T-helper 2 cell treated with Interferon-gamma antibody and Interleukin-4, amounts not matched to agents 5 μg/mL and 100 μg/mL, for 36 hours (primary cell): ENCODE measurements at places on chromosomes 1 and 21.

DNA sequence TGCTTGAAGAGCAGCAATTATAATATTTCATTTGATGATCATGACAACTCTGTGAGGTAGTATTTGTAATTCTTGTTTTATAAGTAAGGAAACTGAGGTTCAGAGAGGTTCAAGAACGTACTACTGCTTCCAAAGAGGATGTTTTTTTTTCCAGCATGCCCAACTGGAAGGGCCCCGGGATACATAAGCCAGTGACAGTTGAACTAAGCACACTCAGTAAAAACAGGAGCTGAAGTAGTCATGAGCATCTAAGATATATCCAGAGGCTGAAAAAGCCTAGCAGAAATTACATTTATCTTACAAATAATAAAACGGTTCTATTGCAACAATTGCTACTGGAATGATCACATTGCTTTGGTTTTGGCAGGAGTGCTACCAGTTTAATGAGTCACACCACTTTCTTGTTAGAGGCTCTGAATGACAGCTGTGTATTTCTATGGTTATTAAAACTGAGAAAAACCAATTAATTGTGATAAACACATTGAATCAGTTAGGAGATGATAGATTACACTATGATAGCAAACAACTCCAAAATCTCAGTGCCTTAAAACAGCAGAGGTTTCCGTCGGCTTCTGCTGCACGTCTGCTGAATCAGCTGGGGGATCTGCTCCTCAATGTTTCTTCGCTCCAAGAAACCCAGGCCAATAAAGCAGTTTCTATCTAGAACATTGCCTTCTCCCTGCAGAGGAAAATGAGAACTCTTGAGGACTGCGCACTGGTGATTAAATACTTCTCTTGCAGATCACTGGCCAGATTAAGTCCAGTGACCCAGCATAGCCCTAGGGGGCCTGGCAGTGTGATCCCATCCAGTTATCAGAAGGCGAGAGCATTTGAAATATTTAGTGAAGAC is 522.7 kb downstream of the PLPP3 start:
- no peak for DNase-seq

GRCh38 chr1:201539561-201540431 is 869 bp downstream of the NAV1 start:
- DNase-seq, result no peak

DNA sequence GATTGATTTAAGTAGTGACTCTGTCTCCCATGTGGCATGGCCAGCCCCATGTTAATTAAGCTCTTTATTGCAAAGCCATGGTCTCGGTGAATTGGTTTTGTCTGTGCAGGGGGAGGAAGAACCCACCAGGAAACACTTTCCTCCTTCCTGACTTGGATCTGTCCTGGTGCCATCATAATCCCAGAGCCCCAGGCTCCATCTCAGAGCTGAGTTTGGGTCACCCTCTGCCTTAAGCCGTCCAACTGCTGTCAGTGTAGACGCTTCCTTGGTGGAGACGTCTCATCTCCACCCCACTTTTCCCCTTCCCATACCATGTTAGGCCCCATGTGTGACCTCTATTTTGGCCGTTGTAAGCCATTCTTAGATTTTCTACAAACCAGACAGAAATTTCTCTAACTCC is 36.0 kb upstream of the COL6A2 start:
- no peak for DNase-seq

DNA sequence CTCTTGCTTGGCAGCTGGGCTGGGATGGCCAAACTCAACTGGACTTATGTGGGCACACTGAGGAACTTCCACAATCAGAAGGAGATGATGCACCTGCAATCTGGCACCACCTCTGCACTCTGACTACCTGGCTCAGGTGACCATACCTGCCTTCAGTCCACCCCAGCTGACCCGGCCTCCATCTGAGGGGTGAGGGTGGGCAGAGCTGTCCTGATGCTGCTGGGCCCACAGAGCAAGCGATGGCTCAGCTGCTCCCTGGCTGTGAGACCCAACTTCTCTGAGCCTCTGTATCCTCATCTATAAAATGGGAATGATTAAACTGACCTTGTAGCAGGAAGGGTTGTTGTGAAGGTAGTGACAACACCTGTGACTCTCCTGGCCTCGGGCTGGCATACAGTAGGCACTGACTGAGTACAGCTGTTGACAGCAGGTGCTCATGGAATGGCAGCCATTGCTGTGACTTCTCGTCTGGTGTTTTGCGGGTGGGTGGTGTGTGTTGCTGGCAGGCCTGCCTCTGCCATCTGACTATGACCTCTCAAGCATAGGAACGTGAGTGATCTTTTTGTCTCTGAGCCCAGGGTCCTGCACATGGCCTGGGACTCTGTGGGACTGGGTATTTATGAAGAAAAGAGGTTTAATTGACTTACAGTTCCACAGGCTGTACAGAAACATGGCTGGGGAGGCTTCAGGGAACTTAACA is 438.5 kb downstream of the PTPRU start:
- DNase-seq, result no peak

DNA sequence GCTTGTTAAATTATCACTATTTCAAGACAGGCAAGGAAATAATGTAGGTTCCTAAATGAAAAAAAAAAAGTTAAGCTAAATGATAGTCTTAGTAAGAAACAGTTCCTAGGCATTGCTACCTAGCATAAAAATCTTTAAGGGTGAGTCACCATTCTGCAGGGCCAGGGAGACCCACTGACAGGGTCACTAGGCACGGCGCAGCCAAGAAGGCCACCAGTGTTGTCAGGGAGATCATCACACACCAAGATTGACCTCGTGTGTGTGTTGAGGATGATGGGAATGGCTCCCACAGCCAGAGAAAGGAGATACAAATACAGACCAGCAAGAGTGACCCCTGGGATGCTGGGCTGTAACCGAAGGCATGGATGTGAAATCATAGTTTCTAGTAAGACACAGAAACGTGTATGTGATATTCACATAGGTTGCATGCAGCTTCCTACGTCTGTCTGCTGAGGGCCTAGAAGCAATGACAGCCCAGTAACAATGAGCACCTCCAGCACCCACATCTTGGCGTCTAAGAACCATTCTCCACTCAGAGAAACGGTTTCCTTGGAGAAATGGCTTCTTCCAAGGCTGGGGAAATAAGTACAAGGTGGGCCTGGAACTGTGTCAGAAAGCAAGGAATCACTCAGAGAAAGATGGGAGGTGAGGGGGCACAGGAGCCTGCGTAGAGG is 29.1 kb downstream of the RIPK4 start:
- no peak for DNase-seq

DNA sequence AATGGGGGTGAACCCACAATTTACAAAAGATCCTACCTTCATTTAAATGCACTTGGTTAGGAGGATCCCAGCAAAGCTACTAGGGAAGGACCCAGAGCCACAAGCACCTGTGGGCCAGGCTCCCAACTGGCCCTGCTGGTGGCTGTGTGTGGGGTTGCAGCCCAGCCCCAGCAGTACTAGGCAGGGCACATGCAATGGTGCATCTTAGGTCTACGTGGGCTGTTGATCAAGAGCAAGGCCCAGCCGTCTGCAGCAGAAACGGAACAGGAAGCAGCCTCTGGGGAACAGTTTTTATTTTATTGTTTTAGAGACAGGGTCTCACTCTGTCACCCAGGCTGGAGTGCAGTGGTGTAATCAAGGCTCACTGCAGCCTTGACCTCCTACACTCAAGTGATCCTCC is 134.1 kb upstream of the RAB4A start:
- no peak for DNase-seq

DNA sequence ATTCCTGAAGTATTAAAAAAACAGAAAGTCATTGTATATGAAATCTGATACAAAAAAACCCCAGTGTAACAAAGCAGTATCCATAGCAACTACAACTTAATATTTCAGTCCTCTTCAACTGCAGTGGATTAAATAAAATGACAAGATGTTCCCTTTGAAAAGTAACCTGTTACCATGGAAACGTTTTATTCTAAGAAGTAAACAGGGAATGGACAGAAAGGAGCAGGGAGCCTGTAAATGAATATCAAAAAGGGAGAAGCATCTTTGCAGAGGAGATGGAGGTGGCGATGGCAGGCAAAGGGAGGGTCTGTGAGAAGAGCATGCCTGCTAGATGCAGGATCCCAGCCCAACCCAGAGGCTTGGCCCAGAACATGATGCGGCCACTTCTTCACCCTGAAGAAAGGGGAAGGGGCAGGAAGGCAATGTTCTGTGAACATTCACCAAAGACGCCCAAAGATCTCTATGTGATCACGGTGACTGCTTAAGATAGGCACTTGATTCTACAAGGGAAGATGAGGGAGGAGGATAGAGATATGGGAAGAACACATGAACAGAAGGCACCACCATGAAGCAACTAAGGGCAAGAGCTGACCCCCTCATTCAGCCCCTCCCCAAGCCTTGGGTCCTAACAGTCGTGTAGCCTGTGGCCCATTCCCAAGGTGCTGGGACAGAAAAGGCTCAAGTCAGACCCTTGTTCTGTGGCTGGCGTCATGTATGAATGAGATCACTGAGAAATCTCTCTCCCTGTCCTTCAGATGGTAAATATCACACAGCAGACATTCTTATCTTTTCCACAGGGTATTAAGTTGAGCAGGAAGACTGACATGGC is 200.0 kb downstream of the SLC45A1 start:
- DNase-seq, result no peak
